T-helper 2 cell treated with Interferon-gamma antibody and Interleukin-4, amounts not matched to agents 5 μg/mL and 100 μg/mL, for 36 hours (primary cell): ENCODE measurements at places on chromosomes 1 and 21.

DNA sequence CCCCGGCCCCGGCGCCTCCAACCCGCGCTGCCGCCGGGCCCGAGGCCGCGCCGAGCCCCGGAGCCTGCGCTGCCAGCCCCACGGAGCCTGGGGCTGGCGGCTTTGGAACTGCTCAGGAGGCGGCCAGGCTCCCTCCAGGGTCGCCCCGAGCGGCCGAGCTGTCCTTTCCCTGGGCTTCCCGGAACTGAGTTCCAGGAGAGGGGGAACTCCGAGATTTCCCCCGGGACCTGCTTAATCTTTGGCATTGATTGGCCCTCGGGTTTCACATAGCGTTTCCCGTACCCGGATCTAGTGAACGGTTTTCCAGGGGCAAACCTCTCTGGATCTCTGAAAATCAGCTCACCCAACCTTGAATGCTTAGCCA, 504 bp downstream of the H6PD start:
- DNase-seq = no peak

GRCh38 chr1:32470431-32470830, 5.6 kb downstream of the ZBTB8B start:
- no peak for DNase-seq

GRCh38 chr1:117128323-117129079, 7.0 kb upstream of the TRIM45 start:
- DNase-seq = no peak

DNA sequence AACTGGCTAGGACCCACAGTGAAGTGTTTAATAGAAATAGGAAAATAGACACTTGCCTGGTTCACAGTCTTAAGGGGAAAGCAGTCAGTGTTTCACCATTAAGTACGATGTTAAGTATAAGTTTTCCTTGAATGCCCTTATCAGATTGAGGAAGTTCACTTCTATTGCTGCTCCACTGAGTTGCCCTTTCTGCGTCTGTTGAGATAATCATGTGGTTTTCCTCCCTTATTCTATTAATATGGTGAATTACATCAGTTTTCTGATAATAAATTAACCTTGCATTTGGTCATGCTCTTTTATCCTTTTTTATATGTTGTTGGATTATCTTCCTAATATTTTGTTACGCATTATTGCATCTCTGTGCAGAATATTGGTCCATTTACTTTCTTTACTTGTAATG, 21.4 kb downstream of the UTS2 start:
- DNase-seq = no peak

DNA sequence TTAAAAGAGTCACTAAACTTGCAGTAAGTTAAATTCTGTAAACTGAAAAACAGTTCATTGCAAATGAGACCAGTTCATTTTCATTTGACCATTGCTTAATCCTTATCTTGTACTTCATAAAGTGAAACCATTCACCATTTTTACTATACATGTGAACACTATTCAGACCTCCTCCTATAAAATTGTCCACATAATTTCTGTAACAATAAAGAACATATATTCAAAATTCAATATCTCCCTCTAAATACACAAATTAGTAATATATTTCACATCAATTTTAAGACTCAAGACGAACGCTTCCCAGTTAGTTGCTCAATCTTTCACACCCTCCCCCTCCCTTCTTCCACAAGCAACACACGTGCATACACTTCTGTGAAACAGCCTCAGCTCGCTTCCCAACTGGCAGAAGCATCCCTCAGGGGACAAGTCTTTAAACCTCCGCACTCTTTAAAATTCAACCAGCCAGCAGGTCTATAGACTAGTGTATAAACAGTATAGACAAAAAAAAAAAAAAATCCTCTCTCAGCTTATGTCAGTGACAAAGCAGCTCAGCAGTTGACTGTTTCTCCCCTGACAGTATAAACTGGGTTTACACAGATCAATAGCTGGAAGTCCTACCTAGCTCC, 99.6 kb downstream of the DENND1B start:
- no peak for DNase-seq

GRCh38 chr1:77250126-77250525, 30.9 kb upstream of the PIGK start:
- no peak for DNase-seq

DNA sequence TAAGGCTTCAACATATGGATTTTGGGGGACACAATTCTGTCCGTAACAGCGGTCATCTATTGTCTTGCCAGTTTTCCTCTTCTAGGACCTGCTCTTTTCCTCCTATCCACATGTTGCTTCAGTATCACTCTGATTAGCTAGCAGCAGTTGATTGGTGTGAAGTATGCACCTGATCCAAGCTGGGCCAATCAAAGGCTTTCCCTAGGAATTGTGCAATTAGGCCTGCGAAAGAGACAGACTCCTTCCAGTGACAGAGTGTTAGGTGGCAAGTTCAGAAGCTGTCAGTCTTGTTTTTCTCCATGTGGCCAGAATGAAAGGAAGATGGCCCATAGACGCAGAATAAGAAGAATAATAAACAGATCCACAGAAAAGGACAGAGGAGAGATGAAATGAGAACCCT, 34.1 kb upstream of the IL12RB2 start:
- DNase-seq = no peak

DNA sequence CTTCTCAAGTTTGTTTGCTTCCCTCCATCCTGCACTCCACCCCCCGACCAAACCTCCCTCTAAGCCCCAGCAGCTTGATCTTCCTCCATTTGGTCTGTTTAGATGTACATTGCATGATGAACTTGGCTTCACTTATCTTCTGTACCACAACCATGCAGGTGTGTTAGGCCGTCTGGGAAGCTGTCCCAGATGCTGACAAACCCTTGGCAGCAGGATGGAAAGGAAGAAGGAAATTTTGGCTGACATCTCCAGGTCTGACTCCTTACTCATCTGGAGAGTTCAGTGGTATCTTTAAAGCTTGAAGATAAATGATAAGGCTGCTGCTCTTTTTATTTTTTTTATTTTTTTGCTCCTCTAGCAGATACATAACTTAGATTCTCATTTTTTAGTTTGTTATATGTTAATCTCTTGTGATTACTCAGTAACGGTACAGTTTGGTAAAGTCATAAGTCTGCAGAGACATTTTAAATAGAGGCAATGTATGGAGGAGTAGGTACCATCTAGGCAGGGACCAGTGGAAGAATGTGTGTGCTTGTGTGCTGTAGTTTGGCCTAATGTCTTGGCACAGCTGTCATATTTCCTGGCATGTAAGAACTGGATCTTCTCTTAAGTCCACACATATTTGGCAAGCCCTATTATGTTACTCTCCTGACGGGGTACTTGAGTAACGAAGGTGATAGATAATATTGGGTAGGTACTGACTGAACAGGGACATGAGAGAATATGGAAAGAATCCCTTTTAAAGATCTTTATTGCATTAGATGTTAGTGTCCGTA, 79.7 kb downstream of the CACHD1 start:
- no peak for DNase-seq

- no peak for DNase-seq
Measured at GRCh38 chr1:54327386-54328065, 78.7 kb downstream of the SSBP3 start.

DNA sequence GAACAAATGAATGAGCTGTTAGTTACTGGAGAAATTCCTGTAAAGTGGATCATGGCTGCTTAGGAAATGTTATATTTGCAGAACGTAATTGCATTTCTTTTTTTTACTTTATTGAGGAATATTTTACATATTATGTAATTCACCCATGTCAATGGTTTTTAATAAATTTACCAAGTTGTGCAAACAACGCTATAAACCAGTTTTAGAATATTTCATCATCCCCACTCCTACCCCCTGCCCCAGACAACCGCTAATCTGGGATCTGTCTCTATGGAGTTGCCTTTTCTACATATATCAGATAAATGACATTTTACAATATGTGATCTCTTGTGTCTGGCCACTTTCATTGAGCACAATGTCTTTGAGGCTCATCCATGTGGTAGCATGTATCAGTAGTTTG, 4.3 kb upstream of the IFFO2 start:
- no peak for DNase-seq

DNA sequence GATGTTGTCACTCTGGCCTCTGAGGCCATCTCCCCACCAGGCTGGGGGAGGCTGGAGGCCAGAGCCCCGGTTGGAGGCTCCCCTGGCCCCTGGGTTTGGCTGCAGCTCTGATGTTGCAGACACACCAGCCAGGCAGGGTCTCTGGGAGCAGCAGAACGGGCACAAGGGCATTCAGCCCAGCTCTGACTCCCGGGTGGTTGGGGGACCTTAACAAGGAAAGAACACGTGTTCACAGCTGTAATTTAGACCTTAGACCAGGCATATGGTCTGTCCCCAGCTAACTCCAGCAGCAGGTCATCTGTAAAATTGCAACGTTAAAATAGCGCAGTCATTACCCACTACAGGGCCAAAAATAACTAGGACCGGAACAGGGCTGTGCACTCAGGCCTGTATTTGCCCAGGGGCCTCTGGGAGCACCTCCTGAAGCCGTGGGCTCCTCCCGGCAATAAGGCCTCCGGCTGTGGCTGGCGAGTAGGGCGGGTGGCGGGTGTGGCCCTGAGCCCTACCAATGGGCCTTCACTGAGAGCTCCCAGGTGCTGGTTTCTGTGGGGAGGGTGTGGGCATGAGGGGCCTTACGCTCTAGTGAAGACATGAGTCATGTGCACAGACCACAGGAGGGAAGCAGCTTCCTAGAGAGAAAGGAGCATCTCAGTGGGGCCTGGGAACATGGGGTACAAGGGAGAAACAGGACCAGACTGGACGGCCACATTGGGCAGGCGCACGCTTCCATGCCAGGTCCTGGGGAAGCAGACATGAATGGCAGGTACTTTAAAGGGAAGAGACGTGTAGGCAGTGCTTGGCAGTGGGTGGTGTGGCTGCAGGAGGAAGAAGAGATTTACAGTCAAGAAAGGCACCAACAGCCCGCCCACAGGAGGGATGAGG, 6.1 kb downstream of the LDLRAP1 start:
- peak; percentile 84 for DNase-seq

- peak; percentile 54 for DNase-seq
Measured at GRCh38 chr1:192575499-192576189, at the start of gene RGS1. RGS1 (plus strand) TSS chr1:192575773; CDS start chr1:192575793, 20 bp downstream.

- DNase-seq = no peak
Measured at GRCh38 chr1:9960706-9961562, 17.7 kb downstream of the NMNAT1 start.

- DNase-seq = no peak
Measured at GRCh38 chr21:42900446-42900845, 7.3 kb downstream of the NDUFV3 start.

DNA sequence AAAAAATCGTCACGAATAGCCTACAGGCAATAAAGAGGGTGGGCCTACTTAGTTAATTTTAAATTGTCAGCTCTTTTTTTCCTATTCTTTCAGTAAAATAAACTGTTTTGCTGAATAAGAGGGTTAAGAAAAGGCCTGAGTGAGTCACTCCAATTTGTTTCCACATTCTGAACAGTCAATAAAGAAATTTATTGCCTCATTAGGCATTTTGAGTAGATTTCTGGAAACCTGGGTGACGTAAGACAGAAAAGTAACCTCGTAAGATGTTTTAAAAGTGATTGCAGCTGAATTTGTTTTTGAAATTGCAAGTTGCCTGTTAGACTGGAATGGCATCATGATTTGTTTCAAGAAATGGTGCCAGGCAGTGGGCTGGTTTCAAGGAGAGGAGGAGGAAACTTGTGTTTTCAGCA, 439.3 kb downstream of the USP25 start:
- DNase-seq = no peak

DNA sequence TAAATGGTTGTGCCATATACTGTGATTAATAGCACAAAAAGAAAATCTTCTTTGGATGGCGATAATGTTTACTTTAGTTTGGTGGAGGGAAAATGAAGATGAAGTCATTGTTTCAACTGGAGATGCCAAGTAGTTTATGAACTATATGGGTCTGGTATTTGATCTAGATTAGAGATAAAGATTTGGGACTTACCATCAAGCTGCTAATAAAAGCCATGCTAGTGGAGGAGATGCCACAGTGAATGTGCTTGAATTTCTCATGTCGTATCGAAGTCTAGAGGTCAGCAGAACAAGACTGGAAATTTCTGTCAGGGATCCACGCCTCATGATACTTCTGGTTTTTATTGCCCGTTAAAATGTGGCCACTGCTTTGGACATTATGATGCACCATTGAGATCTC, 742.0 kb downstream of the NCAM2 start:
- DNase-seq = no peak

DNA sequence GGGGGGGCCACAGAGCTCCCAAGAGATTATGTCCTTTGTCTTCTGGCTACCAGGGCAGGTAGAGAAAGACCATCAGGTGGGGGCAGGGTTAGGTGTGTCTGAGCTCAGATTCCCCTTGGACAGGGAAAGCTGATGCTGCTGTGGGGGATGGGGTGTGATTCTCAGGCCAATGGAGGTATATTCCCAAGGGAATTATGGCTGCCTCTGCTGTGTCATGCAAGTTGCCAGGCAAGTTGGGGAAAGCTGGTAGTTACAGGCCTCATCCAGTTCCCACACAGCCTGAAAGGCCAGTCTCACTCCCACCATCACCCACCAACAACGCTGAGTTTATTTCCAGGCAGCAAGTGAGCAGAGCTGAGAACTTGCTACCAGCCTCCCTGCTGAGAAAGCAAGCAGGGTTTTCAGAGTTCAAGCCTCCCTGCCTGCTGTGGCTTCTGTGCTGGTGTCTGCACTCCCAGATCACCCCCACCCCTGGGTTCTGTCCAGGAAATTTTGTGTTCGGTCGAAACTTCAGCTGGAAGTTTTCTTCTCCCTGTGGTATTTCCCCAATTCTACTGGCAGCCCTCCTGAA, 21.3 kb downstream of the IFI16 start:
- no peak for DNase-seq

GRCh38 chr1:48341221-48341620, 118.7 kb downstream of the SLC5A9 start:
- DNase-seq = no peak

DNA sequence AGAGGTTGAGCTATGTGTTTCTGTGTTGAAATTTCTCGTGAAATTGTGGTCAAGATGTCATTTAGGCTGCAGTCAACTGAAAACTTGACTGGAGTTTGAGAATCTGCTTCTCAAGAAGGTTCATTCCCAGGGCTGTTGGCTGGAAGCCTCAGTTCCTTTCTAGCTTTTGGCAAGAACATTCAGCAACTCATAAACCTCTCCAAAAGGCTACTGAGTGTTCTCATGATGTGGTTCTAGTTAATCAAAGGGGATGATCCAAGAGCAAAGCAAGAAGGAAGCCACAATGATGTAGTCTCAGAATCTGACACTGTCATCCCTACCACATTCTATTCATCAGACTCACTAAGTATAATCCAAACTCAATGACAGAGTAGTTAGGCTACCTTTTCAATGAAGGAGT, 66.6 kb downstream of the SPATA6 start:
- no peak for DNase-seq

- DNase-seq = no peak
Measured at GRCh38 chr1:39297551-39297950, 93.1 kb downstream of the MACF1 start.

DNA sequence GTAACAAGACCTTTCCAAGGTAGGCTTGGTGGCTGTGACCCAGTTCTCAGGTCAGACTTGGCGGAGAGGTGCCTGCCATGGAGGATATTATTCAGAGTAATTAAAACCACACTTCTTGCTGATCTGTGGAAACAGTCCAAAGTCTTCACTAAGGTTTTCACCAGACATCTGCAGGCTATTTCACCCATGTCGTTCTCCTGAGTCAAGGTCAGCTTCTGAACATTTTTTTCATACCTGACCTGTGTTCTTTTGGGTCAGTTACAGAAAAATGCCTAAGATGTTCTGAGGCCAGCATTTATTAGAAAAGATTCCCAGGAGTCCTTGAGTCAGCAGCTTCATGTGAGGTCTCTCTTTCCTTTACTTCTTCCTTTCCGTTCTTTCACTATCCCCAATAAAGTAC, 54.9 kb downstream of the RGL1 start:
- DNase-seq = no peak
